Mesenteric fat pad (tissue), 1 donor: ENCODE measurements at places on chromosomes 13 and 19. TPM values are rescaled to one million over a fixed set of nuclear protein-coding genes. Genes with fewer than 3 reads are reported as not detected.

The ZSWIM9 gene
- 5.3 TPM for total RNA-seq

The LILRA2 gene
- total RNA-seq: 10.0 TPM

The ZNF844 gene
- 3.0 TPM for total RNA-seq

The CEACAM20 gene
- not detected for total RNA-seq

The NLRP11 gene
- total RNA-seq: not detected

The ITM2B gene
- total RNA-seq: 611 TPM

The C5AR2 gene
- total RNA-seq: 13.9 TPM

The ANGPTL8 gene
- total RNA-seq: 4.5 TPM

The LRRC63 gene
- 0.19 TPM for total RNA-seq

The IZUMO2 gene
- total RNA-seq: not detected

The POU4F1 gene
- total RNA-seq: not detected

The CEACAM4 gene
- 6.0 TPM for total RNA-seq

The LENG9 gene
- total RNA-seq: 8.3 TPM

The JSRP1 gene
- not detected for total RNA-seq

The C13orf42 gene
- not detected for total RNA-seq

The KLK1 gene
- total RNA-seq: 1.1 TPM

The SPTBN4 gene
- total RNA-seq: 6.1 TPM

The CYP4F2 gene
- not detected for total RNA-seq

The CCDC61 gene
- total RNA-seq: 9.8 TPM

The IGFL1 gene
- total RNA-seq: not detected

The ZNF723 gene
- total RNA-seq: not detected

The IL27RA gene
- total RNA-seq: 8.5 TPM

The RGL3 gene
- total RNA-seq: 18.8 TPM

The TRAPPC5 gene
- total RNA-seq: 107 TPM

The PPM1N gene
- total RNA-seq: 1.1 TPM

The CPB2 gene
- total RNA-seq: not detected

The NCR1 gene
- total RNA-seq: 0.51 TPM

The MEGF8 gene
- total RNA-seq: 25.8 TPM

The SELENOV gene
- not detected for total RNA-seq

The ATP4A gene
- total RNA-seq: not detected

The VMAC gene
- total RNA-seq: 3.0 TPM

The NKG7 gene
- total RNA-seq: 3.7 TPM

The NLRP5 gene
- not detected for total RNA-seq

The ZNF730 gene
- 0.22 TPM for total RNA-seq

The MRPL54 gene
- total RNA-seq: 72.7 TPM

The TMEM238 gene
- 0.90 TPM for total RNA-seq

The CYP2F1 gene
- not detected for total RNA-seq

The INSL3 gene
- total RNA-seq: 0.61 TPM

The PNMA8B gene
- total RNA-seq: 2.5 TPM

The TDRD12 gene
- not detected for total RNA-seq

The SLITRK5 gene
- total RNA-seq: 0.03 TPM

The FGF22 gene
- total RNA-seq: 0.22 TPM

The ZNF560 gene
- 0.16 TPM for total RNA-seq
